ENCODE measurements at places on chromosomes 6 and 20.
A peak's percentile ranks its signal among the peaks of the same experiment; 100 is the strongest.

- DNase-seq, result no peak
Measured at GRCh38 chr20:6768228-6769140, 998 bp downstream of the BMP2 start.

- no peak for DNase-seq
Measured at GRCh38 chr6:155995281-155995680, 539.6 kb upstream of the NOX3 start.

DNA sequence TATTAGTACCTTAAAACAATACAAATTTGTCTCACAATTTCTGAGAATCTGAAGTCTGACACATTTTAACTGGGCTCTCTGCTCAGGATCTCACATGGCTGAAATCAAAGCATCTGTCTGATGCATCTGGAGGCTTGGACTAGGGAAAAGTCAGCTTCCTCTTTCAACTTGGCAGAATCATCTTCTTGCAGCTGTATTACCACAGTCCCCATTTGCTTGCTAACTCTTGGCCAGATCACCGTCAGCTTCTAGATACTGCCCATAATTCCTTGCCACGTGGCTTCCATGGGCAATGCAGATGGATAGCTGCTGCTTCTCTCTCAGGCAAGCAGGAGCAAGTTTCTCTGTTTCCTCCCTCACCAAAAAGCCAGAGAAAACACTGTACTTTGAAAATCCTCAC, 1106.4 kb upstream of the CITED2 start:
- no peak for DNase-seq

- no peak for DNase-seq
Measured at GRCh38 chr6:137864812-137865508, 2.1 kb upstream of the TNFAIP3 start.

DNA sequence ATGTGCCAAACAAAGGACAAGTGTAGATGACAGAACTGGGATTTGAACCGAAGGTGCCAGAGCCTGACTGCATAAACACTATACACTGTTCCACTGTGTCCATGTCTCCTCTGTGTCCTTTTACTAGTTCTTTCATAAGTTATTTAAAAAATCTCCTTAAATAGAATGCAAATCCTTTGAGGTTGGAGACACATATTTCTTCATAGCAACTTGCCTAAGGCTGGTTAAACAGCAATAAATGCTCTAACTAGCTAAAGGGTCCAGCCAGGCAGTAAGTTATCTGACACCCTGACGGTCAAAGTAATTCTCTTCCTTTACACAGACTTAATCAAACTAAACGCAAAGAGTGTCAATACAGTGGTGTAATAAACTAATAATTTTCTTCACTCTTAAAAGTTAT, 76.2 kb upstream of the TRAF3IP2 start:
- DNase-seq, result no peak

- peak; percentile 38 for DNase-seq
Measured at GRCh38 chr20:32359633-32360332, 1.7 kb downstream of the ASXL1 start.

- DNase-seq, result no peak
Measured at GRCh38 chr6:53915026-53915691, 120.4 kb downstream of the LRRC1 start.

DNA sequence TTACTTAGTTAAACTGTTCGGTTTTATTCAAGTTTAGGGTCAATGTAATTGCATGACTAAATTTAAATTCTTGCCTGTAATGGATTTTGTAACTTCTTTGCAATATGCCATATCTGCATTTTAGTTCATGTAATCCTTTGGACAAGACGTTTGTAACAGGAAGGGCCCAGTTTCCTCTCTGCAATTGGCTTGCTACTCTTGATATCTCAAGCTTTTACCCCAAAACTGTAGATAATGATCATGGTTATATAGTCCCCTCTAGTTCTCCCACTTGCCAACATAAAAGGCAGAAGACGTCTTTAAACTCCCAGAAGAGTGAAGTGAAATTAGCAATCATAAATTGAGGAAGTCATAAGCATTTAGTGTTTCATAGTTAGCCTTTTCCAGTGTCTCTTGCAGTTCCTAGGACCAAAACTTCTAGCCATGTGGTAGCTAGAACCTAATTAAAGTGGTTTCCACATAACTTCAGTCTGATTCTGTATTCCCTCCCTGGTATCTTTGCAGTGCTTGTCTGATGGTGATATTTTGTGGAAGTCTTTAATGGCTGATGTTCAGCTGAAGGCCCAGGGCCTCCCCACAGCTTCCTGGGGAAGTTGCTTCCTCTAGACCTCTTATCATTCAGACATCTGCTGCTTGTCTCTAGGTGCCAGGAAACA, 117.8 kb upstream of the SUPT3H start:
- no peak for DNase-seq

GRCh38 chr6:137881522-137881886, 14.4 kb downstream of the TNFAIP3 start:
- no peak for DNase-seq

DNA sequence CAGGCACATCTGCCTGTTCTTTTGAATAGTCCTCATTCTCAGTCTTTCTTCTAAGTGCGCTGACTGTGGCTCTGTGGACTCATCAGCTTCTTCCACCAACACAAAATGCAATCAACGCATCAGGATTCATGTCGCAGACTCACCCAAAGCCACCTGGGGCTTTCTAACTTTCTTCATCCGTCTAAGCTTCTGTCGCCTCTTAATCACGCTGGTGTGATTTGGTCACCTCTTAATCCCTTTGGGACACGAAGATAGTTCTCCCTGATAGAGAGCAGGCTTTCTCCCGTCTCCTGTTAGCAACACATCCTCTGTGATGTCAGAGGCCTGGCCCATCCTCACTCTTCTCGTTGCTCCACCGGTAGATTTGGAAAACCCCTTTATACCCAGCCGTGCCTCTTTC, 78.0 kb upstream of the FOXQ1 start:
- no peak for DNase-seq

- DNase-seq, result no peak
Measured at GRCh38 chr6:42193491-42193894, 1.3 kb downstream of the GUCA1B start.

- DNase-seq, result no peak
Measured at GRCh38 chr20:37416100-37416847, 70.3 kb downstream of the SRC start.

DNA sequence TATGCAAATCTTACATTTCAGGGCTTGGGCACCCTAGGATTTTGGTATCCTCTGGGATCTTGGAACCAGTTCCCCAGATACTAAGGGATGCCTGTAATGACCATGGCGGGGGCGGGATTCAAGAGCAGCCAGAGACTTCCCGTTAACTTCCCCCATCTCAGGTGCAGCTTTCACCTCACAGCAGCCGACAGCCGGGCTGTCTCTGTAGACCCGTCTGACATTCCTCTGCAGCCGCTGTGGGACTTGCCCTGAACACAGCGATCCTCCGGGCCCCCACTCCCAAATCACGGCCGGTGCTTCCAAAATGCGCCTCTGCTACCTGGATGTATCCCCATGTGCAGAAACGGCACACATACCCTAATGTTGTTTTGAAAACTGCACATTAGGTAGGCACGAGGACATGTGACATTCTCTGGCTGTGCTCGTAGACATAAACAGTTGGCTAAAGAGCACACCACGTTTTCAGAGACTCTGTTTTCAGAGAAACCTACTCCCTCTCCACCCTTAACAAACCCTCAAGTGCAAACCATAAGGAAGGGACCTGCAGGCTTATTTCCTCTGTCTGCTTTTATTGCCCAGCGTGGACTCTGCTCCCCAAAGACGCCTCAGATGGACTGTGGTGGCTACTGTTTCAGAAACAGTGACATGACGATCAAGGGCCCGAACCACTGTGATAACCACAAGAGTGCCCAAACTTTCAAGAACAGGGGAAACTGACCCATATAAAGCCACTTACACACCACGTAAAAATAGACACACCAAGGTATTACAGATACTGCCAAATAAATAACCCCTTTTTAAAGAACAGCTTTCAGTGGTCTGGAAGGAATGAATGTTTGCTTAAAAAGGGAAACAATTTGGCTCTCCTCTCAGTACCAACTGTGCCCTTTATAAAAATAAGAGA, 72.9 kb upstream of the FOXC1 start:
- no peak for DNase-seq

DNA sequence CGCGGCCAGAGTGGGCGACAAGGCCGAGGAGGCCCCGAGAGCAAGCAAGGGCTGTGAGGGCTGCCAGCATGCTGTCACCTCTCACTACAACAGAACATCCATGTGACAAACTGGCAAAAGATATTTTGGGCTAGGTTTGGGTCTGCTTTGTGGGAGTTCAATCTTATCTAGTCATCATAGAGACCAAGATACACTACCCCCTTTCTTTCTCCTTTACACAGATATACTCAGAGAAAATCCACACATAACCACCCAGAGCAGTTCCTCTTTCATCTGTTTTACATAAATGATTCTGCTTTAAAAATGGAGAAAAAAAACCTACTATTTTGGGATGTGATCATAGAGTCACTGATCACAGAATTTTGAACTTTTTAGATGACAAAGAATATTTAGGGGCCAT, 16.8 kb downstream of the SOX4 start:
- DNase-seq, result no peak

- DNase-seq, result no peak
Measured at GRCh38 chr6:73858376-73858775, 162.4 kb downstream of the CD109 start.

DNA sequence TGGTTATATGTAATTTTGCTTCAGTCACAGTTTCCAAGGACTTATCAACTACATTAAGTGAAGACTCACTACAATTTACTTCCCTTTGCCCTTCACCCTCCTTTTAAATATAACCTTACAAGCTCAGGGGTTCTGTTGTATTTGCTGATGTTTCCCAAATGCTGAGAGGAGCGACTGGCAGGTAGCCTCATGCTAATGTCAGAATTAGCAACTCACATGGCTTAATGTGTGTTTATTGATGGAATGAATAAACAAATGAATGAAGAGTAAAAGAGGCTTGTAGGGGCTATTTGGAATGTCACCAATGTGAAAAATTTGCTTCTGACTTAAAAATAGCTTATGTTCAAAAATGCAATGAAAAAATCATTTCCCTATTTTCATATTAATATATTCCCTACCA, 41.4 kb upstream of the MAP7 start:
- no peak for DNase-seq

DNA sequence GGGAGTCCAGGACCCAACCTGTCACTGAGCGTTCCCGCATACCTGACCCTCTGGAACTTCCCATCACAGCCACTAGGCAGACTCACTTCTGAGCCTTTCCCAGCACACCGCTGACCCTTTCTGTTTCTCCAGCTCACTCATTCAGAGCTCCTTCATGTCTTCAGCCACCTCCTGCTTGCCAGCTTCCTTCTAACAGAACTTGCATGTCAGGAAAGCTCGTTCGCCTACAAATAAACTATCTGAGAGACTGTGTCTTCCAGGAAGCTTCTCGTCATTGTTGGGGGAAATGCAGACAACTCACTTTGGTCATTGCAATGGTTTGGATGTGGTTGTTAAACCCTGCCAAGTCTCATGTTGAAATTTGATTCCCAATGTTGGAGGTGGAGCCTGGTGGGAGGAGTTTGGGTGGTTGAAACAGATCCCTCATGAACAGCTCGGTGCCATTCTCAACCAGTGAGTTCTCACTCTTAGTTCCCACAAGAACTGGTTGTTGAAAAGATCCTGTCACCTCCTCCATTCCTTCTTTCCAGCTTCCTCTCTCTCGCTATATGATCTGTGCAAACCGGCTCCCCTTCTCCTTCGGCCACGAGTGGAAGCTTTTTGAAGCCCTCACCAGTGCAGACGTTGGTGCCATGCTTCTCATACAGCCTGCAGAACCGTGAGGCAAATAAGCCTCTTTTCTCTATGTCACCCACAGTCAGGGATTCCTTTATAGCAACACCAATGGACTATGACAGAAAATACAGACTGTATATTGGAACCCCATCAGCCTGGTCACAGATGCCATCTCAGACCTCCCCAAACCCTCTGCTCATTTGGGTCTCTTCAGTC, 1.4 kb upstream of the MUC21 start:
- DNase-seq, result no peak

GRCh38 chr6:84424956-84425355, 197.5 kb upstream of the CEP162 start:
- DNase-seq, result no peak

GRCh38 chr6:106254636-106255035, 70.9 kb downstream of the ATG5 start:
- no peak for DNase-seq

DNA sequence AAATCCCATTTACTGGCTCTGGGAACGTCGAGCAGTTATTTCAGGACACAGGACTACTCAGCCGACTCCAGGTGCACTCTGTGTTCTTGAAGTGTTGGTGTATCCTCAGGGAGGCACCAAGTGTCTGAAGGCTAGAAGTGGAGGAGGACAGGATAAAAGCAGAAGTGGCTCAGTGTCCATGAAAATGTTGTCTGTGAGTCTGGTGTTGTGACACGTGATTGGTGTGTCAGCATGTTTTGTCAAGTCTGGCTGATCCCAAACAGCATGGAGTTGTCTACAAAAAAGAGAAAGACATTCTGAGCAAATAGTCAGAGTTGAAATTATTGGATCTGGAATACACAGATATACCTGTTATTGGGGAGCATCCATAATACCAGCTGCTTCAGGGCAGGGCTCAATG, 30.3 kb downstream of the SCGN start:
- no peak for DNase-seq

- DNase-seq, result no peak
Measured at GRCh38 chr6:43837507-43837906, 67.5 kb downstream of the VEGFA start.

DNA sequence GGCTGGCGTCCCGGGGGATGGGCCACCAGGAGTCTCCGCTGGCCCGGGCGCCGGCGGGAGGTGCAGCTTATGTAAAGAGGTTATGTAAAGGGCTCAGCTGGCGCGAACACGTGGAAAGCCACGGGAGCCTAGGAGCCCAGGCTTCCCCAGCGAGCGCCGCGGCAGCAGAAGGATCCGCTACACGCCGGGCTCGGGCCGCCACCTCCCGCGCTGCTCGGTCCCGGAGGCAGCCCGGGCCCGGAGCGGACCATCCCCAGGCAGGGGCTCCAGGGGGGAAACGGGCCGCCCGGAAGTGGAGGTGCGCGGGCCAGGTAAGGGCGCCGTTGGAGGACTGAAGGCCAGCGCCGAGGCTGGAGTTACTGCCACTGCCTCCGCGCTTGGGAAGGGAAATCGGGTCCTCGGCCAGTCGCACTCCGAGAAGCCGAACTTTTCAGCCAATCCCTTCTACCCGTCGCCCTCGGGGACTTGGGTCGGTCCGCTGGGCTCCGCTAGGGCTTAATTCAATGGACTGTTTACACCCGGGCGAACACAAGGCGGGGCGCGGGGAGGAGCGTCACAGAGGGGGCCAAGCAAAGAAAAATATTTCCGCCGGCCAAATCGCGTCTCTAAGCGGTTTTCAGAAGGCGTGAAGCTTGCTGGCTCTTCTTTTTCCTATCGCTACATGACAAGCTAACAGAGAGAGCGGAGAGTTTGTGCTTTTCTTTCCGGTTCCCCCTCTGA, 398 bp downstream of the STK35 start:
- peak; percentile 94 for DNase-seq

GRCh38 chr6:90168693-90169131, 127.9 kb downstream of the BACH2 start:
- no peak for DNase-seq

GRCh38 chr6:41136911-41137310, 17.2 kb downstream of the TREML1 start:
- DNase-seq, result no peak

- no peak for DNase-seq
Measured at GRCh38 chr20:48690888-48691287, 136.9 kb downstream of the PREX1 start.
